ENCODE measurements at places on chromosomes 4 and X.

- peak; percentile 3 for DNase-seq
Measured at GRCh38 chr4:2322841-2323240, 60.9 kb upstream of the MXD4 start.

DNA sequence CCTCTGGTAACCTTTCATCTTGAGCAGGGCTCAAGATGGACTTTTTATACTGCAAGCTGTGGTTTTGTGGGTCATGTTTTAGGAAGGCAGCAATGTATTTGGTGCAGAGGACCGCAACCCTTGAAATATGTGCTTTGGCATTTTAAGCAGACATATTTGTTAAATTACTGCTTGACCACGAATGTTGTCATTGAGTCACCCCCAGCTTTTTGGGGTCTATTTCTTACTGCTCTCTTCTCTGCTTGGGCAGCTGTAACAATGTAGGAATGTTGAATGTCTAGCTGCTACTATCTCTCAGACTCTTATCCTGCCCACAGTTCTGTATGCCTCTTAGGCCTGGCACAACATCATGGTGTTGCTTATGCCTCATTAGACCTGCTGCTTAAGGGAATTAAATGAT, 6.0 kb downstream of the RBPJ start:
- peak; percentile 80 for DNase-seq

DNA sequence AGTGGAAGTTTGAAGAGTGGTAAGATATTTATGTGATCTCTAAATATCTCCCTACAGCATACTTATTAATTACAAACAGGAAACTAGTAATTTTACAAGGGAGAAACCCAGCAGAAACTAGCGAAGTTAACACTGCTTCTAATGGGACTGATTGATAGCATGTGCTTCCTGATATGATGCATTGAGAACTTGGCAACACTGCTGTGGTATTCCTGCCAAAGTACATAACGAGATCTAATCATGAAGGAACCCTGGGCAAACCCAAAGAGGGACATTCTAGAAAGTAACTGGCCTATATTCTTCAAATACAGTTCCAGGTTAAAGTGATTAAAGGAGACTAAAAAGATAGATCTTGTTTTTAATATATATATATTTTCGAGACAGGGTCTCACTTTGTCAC, 4.6 kb upstream of the GPR34 start:
- no peak for DNase-seq

DNA sequence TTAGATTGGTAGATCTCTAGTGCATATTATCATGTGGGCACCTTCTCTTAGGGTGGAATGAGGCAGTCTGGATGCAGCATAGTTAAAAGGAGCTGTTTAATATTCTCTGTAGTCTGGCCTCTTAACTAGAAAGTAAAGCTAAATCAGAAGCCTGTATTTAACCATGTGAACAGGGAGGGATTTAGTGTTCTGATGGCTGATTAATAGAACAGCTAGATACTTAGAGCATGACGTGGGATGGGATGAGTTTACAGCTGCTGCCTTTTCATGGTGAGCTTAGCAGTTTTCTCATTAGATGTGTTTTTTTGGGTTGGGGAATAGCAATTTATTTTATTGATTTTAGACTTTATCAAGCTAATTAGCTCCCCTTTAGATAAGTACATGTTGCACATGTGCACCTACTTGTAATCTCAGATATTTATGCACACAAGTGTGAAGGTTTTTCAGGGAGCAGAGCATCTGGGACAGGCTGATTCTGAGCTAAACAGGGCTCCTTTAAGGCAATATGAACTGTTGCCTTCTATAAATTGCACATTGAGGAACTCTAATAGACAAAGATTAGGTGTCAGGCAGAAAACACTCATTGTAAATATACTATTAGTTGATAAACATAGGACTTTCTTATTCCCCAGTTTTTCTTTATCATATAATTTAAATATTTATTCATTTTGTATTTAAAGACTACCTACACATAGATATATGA, 34.1 kb downstream of the YIPF6 start:
- DNase-seq = peak; percentile 55

DNA sequence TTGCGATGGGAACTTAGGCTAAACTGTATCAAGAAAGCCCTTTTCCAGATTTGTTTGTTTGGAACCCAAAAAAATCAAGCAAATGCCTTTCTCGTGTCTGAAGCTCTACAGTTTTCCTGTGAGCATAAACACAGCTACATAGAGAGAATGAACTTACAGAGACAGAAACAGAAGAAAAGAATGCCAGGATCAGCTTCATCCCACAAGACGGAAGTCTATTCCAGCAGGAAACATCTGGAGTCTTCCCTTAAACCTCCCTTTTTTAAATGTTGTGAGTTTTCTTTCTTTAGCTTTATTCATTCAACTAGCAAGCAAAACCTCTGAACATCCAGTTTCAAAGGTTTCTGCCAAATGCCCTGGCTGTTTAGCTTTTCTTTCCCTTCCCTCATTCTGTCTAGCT, 32.6 kb upstream of the ZFP42 start:
- no peak for DNase-seq

Measured in fibroblast of villous mesenchyme (primary cell).